HL-60 (cell line): ENCODE measurements at places on chromosomes 1 and 21.

DNA sequence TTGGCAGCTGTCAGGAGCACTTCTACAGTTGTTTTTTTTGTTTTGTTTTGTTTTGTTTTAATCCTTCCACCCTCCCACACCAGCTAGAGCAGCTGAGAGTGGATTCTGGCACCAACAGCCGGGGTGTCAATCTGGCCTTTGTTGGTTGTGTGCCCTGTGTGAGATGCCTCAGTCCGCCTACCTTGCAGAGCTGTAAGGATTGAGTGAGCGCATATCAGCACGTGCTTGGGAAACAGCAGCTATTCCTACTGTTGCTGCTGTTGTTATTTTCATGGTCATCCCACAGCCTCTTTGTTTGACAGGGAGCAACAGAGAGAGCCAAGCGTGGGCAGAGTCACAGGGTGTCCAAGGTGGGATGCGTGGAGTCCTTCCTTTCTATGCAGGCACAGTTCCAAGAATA, 50.4 kb downstream of the PGBD5 start:
- no peak for DNase-seq

GRCh38 chr1:221437926-221438325, 304.0 kb downstream of the DUSP10 start:
- no peak for DNase-seq

GRCh38 chr1:221706876-221707582, 34.9 kb downstream of the DUSP10 start:
- no peak for DNase-seq

DNA sequence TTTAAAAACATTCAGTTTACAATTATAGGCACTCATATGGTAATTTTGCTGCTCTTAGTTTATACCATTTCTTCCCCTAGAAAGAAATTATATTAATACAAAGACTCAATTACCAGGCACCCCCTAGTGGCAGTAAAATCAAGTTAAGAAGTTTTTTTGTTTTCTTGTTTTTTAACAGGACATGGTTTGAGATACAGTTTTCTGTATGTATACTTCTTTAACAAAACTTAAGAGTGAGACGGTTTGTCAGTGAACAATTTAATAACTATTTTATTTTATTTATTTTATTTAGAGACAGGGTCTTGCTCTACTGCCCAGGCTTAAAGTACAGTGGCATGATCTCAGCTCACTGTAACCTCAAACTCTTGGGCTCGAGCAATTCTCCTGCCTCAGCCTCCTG, 224.6 kb downstream of the FAF1 start:
- no peak for DNase-seq

- DNase-seq = peak; percentile 91
Observed at GRCh38 chr1:234841710-234842231, 231.8 kb upstream of the IRF2BP2 start.

- DNase-seq = no peak
Observed at GRCh38 chr21:17660452-17660851, 47.8 kb upstream of the BTG3 start.

DNA sequence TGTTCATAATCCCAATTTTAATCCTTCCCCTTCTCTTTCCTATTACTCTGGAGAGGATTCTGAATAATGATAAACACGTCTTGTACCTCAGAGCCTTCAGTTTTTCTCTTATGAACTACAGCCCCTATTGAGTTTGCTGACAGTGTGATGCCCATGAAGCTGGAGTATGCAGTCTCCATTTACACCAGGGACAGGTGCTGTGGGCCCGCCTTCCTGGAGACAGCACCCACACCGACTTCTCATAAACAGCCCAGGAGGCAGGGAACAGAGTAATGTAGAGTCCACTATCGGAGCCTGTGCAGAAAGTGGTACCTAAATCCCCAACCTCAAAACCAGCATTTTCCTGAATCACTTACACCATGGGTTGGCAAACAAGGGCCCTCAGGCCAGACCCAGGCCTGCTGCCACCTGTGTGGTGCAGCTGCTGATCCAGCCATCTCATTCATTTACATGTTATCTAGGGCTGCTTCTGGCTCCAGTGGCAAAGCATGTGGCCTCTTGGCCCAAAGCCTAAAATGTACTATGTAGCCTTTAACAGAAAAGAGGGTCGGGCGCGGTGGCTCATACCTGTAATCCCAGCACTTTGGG, 95.1 kb upstream of the KRTAP19-8 start:
- DNase-seq = no peak

DNA sequence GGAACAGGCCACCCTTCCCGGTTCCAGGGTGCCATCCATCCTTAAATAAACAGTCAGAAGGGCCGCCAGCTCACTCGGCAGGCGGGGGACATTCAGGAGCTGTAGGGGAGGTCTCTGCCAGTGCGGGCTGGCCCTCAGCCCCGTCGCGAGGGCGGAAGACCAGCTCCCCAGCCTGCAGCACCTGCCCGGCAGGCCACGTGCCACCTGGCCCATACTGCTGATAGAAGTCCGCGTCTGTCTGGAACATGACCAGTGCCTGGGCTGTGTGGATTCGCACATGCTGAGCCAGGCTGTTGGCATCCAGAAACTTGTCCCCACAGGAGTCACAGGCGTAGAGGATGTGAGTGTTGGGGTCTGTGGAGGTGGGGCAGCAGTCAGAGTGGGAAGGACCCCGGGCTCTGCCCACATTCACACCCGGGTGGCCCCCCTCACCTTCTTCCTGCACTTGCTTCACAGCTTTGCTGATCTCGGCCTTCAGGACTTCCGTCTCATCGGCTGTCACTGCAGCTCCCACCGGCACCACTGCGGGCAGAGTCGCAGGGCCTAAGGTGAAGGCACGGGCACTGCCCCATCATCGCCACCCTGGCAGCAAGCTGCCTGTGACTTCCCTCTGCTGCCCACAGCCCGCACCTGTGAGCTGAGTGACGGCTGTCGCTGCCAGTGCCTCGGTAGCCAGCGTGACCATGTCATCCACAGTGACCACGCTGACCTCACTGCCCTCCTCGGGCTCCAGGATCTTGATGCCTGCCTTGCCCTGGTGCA, 33.8 kb downstream of the ZBTB17 start:
- no peak for DNase-seq

DNA sequence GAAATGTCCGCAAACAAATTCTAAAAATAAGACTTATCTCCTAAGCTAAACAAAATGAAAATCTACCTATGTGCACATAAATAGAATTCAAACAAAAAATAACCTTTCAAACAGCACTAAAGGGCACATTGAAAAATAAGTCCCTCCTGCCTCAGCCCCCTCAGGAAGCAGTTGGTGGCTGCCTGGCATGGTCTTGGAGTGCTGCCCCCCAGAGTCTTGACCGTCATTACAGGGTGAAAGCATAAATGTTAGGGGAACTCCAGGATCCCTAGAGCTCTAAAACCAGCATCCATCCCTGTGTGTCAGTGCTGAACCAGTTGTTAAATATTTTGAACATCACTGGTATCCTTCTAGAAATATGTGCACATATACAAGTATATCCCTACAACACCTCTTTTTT, 6.5 kb upstream of the NPL start:
- no peak for DNase-seq

- no peak for DNase-seq
Observed at GRCh38 chr1:12521096-12521495, 96.9 kb downstream of the DHRS3 start.

DNA sequence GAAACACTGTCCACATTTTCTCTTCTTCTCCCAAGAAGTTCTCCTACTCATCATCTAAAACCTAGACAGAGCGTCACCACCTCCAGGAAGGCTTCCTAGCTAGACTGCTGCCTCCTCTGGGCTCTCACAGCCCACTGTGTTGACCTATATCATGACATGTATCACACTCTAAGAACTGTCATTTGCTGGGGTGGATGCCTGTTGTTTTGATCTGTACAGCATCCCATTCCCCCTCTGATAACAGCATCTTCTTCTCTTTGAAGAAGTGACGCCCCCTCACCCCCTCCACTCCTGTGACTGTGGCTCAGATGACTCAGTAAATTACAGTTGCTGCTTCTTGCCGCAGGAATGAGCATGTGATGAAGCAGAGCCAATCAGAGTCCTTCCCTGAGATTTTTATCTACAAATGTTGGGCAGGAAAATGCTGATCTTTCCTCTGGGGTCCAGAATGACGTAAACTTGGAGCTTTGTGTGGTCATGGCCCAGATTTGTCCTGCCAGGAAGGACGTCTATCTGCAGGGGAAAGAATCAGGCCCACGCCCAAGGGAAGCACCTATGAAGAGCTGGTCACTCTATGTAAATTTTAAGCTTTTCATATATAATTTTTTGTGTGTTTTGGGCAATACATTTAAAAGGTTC, 28.0 kb upstream of the FOXO6 start:
- no peak for DNase-seq
